ENCODE measurements at places on chromosomes 3 and 15.

GRCh38 chr15:78335985-78336384 is 4.2 kb upstream of the CRABP1 start:
- DNase-seq = no peak

DNA sequence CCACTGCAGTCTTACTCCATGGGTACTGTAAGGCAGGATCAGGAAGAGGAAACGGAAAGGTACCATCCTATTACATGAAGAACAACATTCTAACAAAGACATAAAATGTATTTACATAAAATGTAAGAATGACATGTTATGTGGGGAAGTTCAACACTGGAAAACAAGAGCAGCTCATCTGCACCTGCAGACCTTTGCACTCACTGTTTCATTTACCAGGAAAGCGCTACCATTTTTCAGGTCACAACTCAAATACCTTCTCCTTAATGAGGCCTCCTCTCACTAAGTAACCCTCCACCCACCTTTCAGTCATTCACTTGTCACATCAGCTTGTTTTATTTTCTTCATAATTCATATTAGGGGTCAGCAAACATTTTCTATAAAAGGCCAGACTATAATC is 2.6 kb downstream of the TMCC1 start:
- DNase-seq = no peak

- no peak for DNase-seq
Observed at GRCh38 chr3:184570489-184570888, 8.9 kb downstream of the EPHB3 start.

- DNase-seq = no peak
Observed at GRCh38 chr15:61084944-61085367, 144.1 kb downstream of the RORA start.

DNA sequence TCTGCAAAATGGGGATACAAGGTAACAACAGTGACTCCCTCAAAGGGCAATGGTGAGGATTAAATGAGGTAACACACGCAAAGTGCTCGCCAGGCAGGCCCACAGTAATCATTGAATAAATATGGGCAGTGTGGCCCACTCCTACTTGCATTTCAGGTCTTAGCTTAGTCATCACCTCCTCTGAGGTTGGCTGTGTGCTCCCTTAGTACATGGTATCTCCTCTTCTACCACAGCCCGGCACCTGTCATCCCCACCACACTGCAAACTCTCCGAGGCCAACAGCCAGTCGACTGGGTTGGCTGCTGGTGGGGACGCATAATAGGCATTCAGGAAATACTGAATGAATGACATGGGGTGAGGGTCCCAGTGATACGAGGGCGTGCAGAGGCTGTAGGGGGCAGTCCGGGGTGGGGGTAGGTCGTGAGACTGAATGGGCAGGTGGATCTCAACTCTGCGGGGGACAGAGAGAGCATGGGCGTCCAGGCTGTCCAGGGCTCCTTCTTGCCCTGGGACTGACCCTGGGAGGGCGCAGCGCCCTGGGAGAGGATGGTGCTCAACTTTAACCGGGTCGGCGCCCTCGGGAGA is 375 bp upstream of the MYZAP start:
- DNase-seq = no peak

- DNase-seq = no peak
Observed at GRCh38 chr3:10876661-10877060, 60.6 kb downstream of the SLC6A11 start.

DNA sequence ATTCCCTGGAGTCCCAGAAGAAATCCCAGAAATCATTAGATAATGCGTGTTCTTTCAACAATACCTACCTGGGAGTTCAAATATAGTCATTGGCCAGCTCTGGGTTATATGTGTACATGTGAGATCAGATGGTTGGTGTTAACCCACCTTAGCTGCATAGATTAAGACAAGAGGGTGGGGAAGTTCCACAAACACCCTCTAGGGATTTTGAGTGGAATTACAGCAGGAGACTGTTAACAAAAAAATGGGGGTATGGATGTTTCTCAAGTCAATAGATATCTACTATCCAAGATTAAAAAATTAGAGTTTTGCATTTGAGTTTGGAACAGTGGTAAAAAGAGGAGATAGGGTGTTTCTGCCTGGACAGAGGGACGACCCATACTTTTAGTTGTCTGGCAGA is 282.5 kb upstream of the CNTN3 start:
- no peak for DNase-seq

- DNase-seq = peak; percentile 16
Observed at GRCh38 chr15:52100807-52101442, 11.7 kb downstream of the BCL2L10 start.

- no peak for DNase-seq
Observed at GRCh38 chr3:114218578-114219185, 18.7 kb downstream of the ZNF80 start.

- DNase-seq = no peak
Observed at GRCh38 chr15:73139744-73140553, 87.7 kb downstream of the NEO1 start.

GRCh38 chr3:33395900-33396299 is 44.3 kb downstream of the UBP1 start:
- no peak for DNase-seq

- DNase-seq = no peak
Observed at GRCh38 chr3:194732617-194733016, 46.9 kb downstream of the FAM43A start.

DNA sequence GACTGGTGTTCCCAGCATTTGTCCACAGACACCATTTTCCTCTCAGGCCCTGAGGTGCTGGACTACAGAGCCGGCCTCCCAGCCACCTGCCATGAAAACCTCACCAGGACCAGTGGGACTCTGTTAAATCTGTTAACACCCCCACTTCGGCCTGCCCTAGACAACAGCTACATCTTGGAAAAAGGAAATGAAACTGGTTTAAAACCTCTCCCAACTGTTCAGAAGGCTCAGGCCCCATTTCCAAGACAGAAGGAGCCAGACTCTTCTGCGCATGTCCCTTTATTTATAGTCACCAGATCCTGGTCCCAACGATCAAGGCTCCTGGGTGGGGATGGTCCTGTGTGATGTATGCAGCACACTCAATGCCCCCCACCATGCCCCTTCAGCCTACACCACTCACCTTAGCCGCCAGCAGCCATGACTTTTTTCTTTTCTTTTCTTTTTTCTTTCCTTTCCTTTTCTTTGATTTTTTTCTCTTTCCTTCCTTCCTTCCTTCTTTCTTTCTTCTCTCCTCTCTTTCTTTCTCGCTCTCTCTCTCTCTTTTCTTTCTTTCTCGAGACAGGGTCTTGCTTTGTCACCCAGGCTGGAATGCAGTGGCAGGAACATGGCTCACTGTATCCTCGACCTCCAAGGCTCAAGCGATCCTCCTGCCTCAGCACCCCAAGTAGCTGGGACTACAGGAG is 25.5 kb upstream of the FLNB start:
- DNase-seq = no peak

DNA sequence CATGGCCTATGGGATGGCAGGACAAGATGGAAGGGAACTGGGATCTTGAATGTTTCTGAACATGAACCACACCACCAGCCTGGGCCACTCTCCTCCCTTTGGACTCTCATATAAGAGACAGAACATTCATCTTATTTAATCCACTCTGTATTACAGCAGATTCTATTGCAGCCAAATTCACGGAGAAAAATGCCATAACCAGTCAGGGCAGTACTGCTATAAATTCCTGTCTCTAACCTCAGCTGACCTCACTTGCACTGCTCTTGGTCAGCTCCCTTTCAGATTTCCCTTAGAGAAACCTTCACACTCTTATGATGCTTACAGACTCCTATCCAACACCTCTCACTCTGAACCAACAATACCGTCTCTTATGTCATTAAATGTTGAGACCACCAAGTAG is 101.4 kb downstream of the RYK start:
- no peak for DNase-seq

DNA sequence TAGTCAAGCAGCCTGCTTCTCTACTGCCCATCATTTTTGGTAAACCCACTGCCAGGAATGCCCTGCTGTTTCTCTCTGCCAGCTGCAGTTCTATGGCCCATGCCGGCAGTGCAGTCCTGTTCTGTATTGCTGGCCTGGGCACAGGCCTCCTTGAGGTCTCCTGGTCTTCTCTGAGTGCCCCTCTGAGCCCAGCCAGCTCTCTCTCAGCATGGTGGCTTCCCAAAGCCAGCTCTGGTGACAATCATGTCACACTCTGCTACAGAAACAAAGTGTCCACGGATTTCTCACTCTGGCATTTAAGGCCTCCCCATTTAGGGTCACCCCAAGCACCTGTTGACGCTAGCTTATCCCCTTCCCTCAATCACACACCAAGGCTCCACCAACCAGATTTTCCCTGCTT is 24.5 kb downstream of the SRPRB start:
- DNase-seq = no peak

GRCh38 chr3:102979191-102979590 is 544.4 kb downstream of the ZPLD1 start:
- no peak for DNase-seq

- DNase-seq = no peak
Observed at GRCh38 chr15:99239545-99240198, 9.7 kb downstream of the TTC23 start.

GRCh38 chr15:93296759-93297500 is 207.9 kb upstream of the RGMA start:
- no peak for DNase-seq

GRCh38 chr3:135905058-135905724 is 60.3 kb upstream of the PPP2R3A start:
- DNase-seq = no peak

GRCh38 chr15:64634027-64634426 is 141.4 kb downstream of the RBPMS2 start:
- no peak for DNase-seq

DNA sequence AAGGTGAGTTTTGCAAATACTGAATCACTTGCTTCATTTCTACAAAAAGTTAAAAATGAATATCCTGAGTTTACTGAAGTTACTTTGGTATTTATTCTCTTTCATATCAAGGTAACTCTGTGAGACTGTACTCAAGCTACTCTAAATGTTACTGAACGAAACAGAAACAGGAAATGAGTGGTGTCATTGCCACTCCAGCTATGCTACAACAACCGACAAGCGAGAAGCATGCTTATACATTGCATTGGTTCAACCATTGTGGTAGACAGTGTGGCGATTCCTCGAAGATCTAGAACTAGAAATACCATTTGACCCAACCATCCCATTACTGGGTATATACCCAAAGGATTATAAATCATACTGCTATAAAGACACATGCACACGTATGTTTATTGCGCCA is 313.2 kb upstream of the THBS1 start:
- no peak for DNase-seq

DNA sequence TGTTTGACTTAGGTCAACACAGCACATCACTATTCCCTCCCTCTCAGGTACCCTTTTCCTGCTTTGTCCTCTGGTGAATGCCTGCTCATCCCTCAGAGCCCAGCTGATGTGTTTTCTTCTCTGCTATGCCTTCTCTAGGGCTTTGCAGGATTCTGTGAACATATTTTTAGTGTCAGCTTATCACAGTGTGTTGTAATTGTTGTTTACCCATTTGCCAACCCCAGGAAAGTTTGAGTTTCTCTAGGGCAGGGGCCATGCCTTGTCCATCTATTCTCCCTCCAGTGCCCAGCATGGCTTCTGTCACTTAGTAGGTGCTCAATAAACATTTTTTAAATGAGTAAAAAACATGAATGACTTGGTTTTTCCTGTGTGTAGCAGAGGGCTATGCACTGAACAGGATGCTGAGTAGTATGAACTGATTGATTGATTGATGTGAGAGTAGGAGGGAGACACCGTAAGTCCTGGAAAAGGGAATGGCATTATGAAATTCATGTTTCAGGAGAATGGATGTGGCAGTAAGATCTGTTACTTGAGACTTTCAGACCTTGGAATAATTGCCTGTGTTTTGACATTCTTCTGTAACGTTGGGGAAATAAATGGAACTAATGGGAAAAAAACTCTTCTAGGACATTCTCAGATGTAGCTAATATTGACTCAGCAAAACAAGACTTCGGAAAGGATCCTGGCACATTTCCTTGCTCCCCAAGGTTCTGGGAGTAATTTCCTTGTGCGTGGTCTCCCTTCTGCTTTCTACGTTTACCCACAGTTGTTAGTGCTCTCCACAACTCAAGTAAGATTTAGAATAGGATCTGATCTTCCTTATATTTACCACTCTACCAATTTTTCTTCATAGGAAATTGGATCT is 267.3 kb upstream of the TBL1XR1 start:
- DNase-seq = no peak

DNA sequence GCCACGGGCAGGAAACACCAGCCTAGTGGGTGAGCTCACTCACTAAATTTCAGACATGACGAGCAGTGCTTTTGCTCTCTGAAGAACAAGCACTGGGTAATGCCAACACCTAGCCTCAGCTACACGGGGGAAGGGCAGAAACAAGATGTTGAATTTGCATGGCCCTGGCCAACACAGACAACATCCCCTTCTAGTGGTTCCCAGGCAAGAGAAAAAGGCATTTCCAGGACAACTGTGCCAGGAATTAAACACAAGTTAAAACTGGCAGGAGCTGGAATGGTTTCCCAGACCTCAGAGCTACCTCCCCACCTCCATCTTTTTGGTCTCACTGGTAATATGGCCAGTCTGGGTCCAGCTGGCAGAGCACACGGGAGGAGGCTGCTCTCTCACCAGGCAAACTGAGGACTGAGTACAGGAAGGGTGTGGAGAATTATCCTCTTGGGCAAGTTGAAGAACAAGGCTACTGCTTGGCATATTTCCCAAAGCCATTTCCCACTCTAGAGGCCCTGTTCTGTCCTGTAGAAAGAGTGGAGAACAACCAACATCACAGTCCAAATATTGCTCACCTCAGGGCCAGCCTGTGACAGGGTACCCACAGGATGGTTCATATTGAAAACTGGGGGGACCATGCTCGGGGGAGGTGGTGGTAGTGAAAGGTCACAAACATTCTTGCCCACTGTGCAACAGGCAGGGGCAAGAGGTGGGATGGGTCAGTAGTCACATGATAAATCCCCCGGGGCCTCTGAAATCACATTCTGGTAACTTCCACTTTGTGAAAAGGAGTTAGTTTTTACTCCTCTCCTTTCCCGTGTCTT is 26.5 kb downstream of the TSPAN3 start:
- DNase-seq = no peak

DNA sequence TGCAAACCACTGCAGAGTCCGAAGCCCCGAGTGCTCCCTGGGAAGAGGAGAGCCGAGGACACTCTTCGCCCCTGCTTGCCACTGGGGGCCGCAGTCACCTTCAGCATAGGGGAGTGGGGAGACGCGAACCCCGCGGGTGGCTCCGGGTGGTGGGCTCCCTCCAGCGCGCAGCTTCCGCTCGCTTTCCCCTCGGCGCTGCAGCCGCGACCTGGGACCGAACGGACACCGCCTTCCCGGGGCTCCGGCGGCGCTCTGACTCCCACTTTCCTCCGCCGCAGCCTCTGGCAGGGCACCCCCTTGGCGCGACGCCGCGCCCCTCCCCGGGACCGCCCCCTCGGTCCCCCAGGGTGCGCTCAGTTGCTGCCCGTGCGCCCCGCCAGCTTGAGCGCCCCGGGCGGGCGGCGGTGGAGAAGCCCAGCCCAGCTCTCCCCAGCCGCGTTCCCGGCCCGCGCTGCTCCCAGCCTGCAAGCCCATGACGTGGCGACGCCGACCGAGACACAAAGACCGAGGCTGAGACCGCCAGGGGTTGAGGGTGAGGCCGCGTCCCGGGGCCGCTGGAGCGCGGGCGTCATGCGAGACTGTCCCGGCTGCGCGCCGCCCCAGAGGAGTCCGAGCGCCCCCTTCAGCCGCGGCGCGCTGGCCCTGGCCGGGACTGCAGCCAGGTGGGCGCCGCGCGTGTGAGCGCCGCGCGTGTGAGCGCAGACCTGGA is at the start of gene MINAR1:
Gene MINAR1, plus strand, starts transcription at position 701 of the 709 bp plus-strand sequence. CDS start 23,812 bp downstream, outside the sequence.
- peak; percentile 42 for DNase-seq

- DNase-seq = peak; percentile 62
Observed at GRCh38 chr3:8482960-8483665, 18.5 kb upstream of the LMCD1 start.

GRCh38 chr15:101017093-101017754 is 98.1 kb downstream of the LRRK1 start:
- DNase-seq = no peak

- DNase-seq = no peak
Observed at GRCh38 chr3:26104851-26105251, 315.0 kb downstream of the OXSM start.

Measured in GOT3 (cell line).